NCI-H460 (cell line): ENCODE measurements at places on chromosomes 16 and 17.

- DNase-seq: no peak
These were observed 3.7 kb downstream of the SPATA2L start for GRCh38 chr16:89697616-89698331.

DNA sequence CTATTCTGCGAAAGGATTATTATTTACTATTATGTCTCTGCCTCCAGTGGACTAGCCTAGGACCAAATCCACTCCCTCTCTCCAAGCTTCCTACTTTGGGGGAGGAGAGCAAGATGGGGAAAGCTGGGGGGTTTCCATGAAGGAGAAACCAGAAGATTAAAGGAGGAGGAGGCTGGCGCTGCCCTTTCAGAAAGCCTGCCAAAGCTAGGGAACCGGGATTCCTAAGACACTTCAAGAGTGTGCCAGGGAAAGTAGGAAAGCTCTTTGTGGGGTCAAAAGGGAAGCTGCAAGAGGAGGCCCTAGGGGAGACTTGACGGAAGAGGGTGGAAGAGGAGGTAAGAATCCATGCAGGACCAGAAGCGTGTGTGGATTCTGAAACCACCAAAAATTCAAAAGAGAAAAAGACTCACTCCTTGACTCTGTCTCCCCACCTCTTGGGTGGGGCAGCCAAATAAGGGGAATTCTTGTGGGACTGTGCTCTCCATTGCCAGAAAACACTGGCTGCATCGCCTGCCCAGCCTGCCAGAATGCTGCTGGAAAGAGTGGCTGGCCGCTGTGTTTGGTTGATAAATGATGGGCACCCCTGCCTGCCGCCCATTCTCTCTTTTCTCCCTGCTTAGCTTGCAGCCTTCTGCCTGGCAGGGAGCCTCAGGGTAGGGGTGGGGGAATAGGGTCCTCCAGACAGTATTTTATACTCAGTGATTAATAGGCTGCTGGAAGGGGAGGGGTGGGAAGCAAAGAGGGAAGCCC lies 11.8 kb upstream of the KAT7 start:
- DNase-seq: no peak

GRCh38 chr17:47712330-47713023 lies 18.5 kb downstream of the TBKBP1 start:
- no peak for DNase-seq

DNA sequence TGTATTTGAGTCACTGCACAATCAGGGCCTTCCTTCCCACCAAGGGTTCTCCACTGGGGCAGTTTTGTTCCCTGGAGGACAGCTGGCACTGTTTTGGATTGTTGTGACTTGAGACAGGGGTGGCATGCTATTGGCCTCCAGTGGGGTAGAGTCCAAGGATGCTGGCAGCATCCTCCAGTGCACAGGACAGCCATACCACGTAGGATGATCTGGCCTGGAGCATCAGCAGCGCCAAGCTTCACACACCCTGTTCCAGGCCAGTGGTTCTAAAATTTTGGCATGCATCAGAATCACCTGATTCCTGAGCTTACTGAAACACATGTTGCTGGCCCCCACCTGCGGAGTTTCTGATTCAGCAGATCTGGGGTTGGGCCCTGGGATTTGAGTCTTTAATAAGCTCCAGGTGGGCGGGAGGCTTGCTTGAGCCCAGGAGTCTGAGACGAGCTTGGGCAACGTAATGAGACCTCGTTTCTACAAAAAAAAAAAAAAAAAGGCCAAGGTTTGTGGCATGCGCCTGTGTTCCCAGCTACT lies 83.2 kb downstream of the MGAT5B start:
- no peak for DNase-seq

DNA sequence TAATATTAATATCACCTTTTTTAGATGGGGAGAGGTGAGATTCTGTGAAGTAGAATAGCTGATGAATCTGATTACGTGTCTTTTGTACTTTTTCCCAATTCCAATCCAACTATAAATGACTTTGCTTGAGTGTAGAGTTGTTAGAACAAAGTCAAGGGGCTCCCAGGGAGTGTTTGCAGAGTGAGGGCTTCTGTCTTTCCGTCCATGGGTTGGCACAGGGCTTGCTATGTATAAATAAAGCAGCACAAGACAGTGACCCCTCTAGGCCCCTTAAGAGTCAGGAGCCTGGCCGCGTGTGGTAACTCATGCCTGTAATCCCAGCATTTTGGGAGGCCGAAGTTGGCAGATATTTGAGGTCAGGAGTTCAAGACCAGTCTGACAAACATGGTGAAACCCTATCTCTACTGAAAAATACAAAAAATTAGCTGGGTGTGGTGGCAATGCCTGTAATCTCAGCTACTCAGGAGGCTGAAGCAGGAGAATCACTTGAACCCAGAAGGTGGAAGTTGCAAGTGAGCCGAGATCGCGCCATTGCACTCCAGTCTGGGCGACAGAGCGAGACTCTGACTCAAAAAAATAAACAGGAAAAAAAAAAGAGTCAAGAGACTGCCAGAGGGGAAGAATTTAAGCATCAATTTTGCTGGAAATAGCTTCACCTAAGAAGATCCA lies 127.9 kb upstream of the HS3ST3A1 start:
- no peak for DNase-seq

- no peak for DNase-seq
These were observed 15.3 kb upstream of the CACNA1H start for GRCh38 chr16:1137604-1138003.

- no peak for DNase-seq
These were observed 15.0 kb upstream of the SRCIN1 start for GRCh38 chr17:38620551-38621277.

- peak; percentile 94 for DNase-seq
These were observed 18.8 kb downstream of the SIAH1 start for GRCh38 chr16:48366165-48367093.

- DNase-seq: peak; percentile 40
These were observed at the start of gene ABCC1 for GRCh38 chr16:15949210-15950160. Gene ABCC1 (plus strand): TSS chr16:15949616. CDS start chr16:15949752, 136 bp downstream.

DNA sequence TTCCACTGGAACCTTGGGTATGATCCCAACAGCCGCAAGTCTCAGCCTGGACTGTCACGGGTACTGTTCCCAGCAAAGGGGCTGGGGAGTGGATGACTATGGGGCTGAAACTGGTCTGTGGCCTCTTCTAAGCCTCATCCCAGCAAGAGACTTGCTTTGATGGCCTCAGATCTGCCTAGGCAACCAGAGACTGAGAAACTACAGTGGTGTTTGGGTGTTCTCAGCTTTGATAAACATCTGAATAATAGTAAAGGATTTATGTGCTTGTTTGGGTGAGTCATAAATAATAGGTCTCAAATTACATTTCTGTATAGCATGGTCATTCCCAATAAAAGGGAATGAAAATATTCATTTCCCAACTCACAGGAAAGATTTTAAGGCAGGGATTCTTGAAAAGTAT lies 30.2 kb upstream of the ULK2 start:
- no peak for DNase-seq

GRCh38 chr17:74971842-74972106 lies 785 bp downstream of the HID1 start:
- no peak for DNase-seq

DNA sequence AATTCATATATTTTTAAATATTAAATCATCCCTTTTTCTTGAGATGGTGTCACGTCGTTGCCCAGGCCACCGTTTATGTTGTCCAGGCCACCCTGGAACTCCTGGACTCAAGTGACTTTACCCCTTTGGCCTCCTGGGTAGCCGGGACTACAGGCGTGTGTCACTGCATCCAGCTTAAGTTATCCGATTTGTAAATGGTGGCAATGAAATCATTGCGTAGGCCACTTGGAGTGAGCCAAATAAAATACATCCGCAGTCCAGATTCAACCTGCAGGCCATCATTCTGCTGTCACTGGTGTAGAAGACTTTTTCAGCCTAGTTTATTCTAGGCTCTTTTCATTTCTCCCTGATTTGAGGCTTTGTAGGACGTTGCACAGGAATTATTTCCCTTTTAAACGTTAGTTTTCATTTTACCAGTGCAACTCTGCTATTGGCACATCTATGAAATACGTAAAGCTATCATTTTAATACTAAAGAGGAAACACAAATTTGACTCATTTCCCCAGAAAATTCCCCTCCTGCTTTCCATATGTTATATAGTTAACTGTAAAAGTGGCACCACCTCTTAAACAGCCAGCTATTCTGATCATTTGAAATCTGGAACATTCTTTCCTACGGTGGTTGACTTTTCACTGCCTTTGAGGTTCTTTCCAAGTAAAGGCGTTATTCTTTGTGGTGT lies 449.8 kb downstream of the MAF start:
- DNase-seq: no peak
